ENCODE measurements at places on chromosomes 3 and 15.

DNA sequence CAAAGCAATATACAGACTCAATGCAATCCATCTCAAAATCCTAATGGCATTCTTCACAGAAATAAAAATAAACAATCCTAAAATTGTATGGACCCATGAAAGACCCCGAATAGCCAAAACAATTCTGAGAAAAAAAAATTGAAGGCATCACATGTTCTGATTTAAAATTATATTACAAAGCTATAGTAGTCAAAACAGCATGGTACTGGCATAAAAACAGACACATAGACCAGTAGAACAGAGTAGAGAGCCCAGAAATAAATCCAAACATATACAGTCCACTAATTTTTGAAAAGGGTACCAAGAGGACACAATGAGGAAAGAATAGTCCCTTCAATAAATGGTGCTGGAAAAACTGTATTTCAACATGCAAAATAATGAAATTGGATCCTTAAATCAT is 70.4 kb upstream of the THRB start:
- DNase-seq: no peak

GRCh38 chr15:65048241-65048640 is 3.1 kb downstream of the SLC51B start:
- no peak for DNase-seq

DNA sequence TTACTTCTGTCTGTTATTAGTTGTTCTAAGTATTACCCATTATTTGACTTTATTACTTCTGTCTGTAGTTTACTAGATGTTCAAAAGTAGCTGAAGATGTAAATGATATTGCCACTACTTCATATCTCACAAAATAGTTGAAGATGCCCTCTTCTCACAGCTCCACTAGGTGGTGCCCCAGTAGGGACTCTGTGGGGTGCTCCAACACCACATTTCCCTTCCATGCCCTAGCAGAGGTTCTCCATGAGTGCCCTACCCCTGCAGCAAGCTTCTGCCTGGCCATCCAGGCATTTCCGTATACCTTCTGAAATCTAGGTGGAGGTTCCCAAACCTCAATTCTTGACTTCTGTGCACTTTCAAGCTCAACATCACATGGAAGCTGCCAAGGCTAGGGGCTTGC is 80.8 kb downstream of the KCNH8 start:
- no peak for DNase-seq

GRCh38 chr15:89057506-89058133 is 30.6 kb upstream of the ABHD2 start:
- no peak for DNase-seq

GRCh38 chr3:16433701-16434151 is 79.8 kb downstream of the RFTN1 start:
- DNase-seq: no peak

- DNase-seq: no peak
Measured at GRCh38 chr15:33982516-33982915, 14.2 kb downstream of the CHRM5 start.

- DNase-seq: no peak
Measured at GRCh38 chr3:135090020-135090717, 295.1 kb downstream of the EPHB1 start.

GRCh38 chr3:181725131-181725731 is 13.5 kb downstream of the SOX2 start:
- no peak for DNase-seq

- no peak for DNase-seq
Measured at GRCh38 chr15:78417754-78418630, 20.0 kb upstream of the IREB2 start.

DNA sequence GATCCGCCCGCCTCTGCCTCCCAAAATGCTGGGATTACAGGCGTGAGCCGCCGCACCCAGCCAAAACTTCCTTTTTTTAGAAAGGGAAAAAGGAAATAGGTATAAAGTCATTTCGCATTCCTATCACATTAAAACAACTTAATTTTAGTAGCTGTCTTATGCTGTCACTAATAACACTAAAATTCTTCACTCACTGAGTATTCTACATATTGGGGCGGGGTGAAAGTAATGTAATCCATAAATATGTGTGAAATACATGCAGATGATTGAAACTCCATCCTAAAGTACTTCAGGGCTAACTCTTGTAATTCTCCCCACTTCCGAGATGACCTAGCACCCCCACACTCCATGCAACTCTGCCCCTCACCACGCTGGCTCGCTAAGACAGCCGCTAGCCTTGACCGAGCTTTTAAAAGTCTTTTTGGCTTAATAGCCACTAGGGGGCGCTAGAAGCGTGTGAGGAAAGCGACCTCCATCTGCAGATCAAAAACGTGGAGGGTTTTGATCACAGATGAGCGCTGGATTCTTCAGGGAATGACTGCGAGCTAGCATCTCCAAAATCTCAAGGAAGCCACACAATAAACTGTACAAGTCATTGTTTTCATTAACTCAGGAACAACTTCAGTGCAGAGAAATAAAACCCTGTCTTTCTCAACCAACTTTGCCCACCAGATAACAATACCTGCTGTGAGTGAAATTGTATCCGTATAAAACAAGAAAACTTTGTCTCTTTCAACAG is 129.3 kb upstream of the IGF1R start:
- DNase-seq: peak; percentile 47

DNA sequence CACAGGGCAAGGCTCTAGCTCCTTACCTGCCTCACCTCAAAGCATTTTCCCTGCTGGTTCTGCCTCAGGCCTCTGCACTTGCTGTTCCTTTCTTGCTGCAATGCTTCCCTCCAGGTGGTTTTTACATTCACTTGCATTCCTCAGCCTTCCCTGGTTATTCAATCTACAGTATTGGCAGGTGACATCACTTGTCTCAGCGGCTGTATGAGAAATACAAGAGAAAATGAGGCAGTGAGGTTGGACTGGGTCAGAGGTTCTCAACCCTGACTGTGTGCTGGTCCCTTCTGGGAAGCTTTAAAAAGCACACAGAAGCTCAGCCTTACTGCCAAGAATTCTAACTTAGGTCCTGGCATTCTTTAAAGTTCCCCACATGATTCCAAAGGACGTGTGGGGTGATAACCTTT is 26.7 kb downstream of the SIAH2 start:
- DNase-seq: no peak

DNA sequence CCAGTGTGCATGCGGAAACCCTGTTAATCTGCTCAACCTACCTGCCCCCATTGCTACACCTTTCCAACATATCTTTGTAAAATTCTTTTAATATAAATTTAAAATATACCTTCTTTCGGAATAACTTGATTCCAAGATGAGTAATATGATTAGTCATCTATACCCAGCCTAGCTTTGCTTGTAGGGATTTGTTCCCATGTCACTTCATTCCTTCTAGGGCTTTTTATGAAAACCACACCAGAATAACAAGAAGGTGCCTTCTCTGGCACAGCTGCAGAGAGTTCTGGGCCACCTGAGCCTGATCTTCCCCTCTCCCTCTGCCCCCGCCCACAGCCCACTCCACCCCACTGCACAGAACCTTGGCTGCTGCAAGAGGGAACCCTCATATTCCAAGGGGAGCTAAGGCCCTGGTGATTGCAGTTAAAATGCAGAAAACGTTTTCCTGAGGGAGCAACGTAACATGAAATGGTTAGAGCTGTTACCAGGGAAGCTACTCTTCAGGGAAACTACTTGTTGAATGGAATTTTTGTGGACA is 38.6 kb upstream of the HACD2 start:
- DNase-seq: no peak

DNA sequence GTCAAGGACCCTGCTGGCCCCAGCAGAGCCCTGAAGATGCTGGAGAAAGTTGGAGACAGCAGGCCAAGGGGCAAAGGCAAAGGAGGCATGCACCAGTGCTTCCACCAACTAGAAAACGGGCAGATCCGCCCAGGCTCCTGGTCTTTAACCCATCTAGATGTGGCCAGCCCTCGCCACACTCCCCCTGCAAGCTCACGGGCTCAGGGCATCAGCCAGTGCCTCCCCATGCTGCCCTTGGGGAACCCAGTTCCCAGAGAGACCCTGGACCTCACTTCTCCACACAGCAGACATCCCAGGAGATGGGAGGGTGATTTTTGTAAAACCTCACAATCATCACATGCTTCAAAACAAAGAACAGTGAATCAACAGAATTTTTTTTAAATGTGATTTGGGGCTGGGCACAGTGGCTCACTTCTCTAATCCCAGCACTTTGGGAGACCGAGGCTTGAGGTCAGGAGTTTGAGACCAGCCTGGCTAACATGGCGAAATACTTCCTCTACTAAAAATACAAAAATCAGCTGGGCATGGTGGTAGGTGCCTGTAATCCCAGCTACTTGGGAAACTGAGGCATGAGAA is 24.5 kb downstream of the CYFIP1 start:
- no peak for DNase-seq

DNA sequence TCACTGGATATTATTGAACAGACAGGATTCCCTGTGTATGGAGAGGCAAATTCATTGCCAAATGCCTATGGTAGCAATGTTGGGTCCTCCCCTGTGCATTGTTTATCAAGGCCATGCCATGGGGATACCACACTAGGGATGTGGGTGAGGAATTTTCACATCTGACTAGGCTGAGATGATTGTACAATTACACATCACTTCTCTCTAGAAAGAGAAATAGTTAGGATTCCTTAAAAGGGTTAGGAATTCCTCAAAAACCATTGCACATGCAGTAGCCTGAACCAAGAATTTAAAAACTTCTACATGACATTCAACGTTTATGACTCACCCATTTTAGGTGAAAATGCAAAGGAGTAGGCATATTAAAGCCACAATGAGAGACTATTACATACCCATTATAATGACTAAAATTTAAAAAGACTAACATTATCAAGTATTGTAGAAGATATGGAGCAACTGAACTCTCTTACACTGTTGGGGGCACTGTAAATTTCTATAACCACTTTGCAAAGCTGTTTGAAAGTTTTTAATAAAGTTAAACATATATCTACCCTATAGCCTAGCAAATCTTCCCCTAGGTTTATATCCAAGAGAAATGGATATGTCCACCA is 175.9 kb downstream of the THRB start:
- DNase-seq: no peak

- no peak for DNase-seq
Measured at GRCh38 chr3:171258316-171258715, 201.9 kb downstream of the TNIK start.

- peak; percentile 33 for DNase-seq
Measured at GRCh38 chr3:50572158-50572557, 2.8 kb downstream of the HEMK1 start.

DNA sequence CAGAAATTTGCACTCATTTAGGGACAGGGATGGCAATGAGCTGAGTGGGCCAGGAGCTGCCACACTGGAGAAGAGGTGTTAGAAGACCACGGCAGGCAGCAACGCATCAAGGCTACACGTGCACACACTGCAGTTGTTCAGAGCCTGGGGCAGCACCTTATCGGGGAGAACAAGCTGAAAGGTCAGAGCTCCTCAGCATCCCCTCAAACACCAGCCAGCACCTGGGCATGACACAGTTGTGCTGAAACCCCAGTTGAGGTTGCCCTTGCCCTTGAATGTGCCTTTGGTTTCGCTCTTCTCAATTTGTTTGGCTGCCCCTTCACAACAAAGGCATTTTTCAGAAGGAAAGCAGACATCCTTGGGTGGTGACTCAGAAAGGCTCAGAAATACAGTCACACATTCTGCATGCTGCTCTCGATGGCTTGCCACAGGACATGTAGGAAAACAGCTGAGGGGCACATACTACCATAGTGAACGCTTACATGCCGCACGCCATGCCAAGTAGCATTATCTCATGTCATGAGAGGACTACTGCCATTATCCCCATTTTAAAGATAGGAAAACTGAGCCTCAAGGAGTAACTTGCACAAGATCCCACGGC is 57.6 kb downstream of the ST8SIA2 start:
- DNase-seq: no peak

DNA sequence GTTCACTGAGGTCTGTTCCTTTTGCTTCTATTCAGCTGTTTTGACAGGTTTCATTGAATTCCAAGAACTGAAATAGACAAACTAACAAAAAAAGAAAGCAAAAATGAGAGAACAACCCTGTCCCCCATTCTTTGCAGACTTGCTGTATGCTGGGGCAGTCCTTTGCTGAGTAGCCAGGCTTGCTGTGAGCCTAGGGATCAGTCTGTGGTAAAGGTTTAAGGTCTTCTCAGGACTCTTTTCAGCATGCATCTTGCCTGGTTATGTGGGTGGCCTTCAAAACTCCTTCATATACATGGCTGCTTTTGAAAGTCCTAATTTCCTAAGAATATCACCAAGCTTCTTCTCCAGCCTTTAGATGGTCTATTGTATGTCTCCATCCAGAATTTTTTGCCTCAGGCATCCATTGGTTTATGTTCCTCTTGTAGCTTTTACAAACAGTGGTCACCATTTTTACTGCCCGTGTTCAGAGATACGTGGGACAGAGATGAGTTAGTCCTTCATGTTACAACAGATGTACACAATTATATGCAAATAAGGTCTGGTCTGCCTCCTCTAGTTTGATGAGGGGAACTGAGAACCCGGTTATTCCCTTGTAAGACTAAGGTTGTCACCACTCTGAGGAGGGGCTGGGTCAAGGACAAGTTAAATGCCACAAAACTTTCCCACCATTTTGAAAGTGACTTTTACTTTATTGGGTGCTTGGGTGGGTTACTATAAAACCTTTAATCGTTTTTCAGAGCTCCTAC is 41.4 kb downstream of the SACM1L start:
- no peak for DNase-seq

- DNase-seq: no peak
Measured at GRCh38 chr3:72185549-72186399, 400.8 kb upstream of the PROK2 start.

GRCh38 chr3:189027626-189028155 is 144.1 kb upstream of the TPRG1 start:
- DNase-seq: no peak

- no peak for DNase-seq
Measured at GRCh38 chr15:42092398-42093318, 1.7 kb downstream of the PLA2G4D start.

- no peak for DNase-seq
Measured at GRCh38 chr15:95995375-95996168, 334.9 kb upstream of the NR2F2 start.

GRCh38 chr3:33956206-33956605 is 157.8 kb downstream of the PDCD6IP start:
- DNase-seq: no peak

DNA sequence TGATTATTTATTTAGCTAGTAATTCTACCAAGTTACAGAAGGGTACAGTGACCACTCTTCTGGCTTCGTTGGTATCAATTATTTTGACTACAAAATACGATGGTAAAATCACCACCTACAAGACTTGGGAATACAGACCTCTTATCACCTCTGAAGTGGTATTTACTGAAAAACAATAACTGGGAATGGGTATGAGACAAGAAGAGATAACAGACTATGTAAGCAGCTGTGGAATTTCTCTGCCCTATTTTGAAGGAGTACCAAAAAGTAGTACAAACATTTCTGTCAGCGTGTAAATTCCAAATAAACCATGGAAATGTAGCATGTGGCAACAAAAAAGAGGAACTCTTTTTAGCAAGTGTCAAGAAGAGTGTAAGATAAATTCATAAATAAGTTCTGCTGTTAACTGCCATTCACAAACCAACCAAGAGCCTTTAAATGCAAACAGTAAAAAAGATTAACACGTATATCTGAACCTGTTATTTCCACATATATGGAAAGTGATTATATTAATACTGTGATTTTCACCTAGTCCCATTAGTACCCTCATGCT is 77.0 kb upstream of the SLC12A8 start:
- no peak for DNase-seq

- DNase-seq: no peak
Measured at GRCh38 chr15:79970624-79971434, at the start of gene BCL2A1. Gene BCL2A1, minus strand, starts transcription at chr15:79971196. Its CDS starts 77 bp downstream, at chr15:79971119.

Data from glomerular endothelial cell (primary cell).